ENCODE measurements at places on chromosomes 2 and 18.
A peak's percentile ranks its signal among the peaks of the same experiment; 100 is the strongest.

DNA sequence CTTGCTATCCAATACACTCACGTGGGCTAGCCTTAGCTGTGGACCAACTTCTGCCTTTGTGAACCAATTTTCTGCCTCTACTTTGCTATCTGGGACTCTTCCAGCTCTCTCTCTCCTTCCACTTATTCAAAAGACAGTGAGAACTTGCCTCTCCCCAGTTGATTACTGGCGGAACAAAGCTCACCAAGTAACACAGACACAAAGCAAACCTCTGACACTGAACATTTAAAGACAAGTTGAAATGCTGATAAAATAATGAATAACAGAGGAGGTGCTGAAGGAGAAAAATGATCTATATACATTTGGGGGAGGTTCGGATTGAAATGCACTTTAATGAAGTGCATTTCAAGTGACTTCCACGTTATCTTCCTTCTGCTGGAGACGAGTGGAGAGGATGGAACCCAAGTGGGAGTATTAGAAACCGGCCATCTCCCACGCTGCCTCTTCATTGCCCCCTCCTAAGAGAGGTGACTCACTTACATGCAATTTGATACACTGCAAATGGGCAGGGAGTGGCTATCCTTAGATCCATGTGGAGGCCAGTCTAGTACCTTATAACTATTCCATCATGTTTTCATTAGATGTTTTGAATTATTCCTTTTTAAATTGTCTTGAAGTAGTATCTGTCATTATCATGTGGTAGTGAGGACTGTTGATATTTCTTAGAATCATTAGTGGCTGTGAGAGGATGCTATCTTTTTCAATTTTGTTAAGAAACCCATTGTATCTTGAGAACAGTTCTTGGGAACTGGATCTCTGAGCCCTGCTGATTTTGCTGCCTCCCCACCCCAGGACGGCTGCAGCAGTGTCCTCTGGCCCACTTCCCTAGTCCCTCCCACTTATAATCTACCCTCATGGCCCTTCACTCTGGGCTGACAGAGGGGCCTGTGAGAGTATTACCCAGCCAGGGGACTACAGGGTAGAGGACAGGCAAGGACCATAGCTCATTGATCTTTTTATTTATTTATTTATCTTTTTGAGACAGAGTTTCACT, 6.0 kb upstream of the GLI2 start:
- DNase-seq: no peak

GRCh38 chr2:943821-944220, 6.8 kb upstream of the SNTG2 start:
- DNase-seq: no peak

DNA sequence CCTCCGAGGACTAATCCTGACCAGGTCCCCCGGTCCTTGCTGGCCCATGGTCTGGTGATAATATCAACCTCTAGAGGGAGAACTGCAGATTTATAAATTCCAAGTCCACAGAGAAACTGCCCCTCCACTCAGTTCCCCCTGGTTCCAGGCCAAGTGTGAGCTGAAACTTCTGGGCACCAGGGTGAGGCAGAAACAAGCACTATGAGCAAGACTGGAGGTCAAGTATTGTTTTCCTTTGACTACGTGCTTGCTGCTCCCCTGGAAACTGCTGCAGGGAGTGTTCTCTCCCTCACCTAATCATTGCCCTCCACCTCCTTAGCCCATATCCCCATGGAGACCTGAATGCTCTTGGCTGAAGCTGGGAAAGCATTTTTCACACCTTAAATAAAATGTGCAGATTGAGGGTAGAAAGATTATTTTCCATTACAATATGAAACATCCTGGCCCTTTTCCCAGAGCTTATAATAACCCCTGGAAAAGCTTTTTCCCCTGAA, 135.2 kb downstream of the RDH14 start:
- DNase-seq: no peak

- DNase-seq: no peak
These were observed 94.0 kb upstream of the ACVR1C start for GRCh38 chr2:157722580-157723234.

DNA sequence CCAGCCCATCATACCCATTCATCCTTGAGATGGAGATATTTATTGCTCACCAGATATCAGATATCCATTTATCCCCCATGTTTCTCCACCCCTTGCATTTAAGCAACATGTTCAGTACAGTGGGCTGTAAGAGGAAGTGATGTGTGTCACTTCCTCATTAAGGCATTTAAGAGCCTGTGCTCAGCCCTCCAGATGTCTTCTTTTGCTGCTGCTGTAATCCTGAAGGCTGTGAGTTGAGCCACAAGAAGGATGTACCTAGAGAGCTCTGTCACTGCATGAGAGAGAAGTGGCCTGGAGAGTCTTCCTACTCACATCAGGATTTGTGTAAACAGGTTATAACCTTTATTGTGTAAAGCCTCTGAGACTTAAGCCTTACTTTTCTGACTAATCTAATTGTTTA, 151.8 kb upstream of the UNC80 start:
- no peak for DNase-seq

GRCh38 chr18:22822024-22822423, 111.1 kb upstream of the RBBP8 start:
- DNase-seq: peak; percentile 43

- no peak for DNase-seq
These were observed 6.4 kb downstream of the VRK2 start for GRCh38 chr2:58052978-58053377.

- peak; percentile 90 for DNase-seq
These were observed at the start of gene PLCD4 for GRCh38 chr2:218607436-218608115. Gene PLCD4, plus strand, starts transcription at chr2:218607899. Its CDS starts 7,841 bp downstream, at chr2:218615740.

DNA sequence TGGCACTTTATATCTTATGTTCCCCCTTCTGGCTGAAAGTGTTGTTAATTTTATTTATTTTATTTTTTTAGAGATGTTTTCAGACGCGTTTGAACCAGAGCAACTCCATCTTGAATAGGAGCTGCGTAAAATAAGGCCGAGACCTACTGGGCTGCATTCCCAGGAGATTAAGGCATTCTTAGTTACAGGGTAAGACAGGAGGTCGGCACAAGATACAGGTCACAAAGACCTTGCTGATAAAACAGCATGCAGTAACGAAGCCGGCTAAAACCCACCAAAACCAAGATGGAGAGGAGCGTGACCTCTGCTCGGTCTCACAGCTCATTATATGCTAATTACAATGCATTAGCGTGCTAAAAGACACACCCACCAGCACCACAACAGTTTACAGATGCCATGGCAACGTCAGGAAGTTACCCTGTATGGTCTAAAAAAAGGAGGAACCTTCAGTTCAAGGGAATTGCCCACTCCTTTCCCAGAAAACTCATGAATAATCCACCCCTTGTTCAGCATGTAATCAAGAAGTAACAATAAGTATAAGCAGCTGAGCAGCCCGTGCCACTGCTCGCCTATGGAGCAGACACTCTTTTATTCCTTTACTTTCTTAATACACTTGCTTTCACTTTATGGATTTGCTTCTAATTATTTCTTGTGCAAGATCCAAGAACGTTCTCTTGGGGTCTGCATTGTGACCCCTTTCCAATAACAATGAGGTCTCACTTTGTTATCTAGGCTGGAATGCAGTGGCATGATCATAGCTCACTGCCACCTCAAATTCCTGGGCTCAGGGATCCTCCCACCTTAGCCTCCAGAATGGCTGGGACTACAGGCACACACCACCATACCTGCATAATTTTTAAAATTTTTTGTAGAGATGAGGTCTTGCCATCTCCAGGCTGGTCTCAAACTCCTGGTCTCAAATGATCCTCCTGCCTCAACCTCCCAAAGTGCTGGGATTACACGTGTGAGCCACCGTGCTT, 55.9 kb downstream of the CACNB4 start:
- DNase-seq: peak; percentile 42

DNA sequence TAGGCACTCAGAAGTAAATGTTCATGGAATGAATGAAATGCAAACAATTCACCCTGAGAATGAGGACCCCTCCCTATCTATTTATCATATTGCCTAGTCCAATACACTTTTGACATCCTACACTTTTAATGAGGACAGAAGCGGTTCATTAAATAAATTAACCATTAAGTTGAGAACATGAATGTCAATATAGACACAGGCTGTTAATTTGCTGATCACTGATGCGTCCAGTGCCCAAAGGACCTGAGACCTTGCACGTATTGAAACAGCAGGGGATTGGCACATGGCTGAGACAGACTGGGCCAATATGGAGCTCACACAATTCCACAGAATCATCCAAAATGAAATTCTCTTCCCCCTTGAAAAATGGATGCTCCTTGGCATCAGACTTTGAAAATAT, 430.0 kb downstream of the SLC4A3 start:
- no peak for DNase-seq

All from ELF-1 (cell line).